Stimulated activated CD4-positive, alpha-beta T cell treated with anti-CD3 and anti-CD28 coated beads, Interleukin-12 subunit alpha, Interleukin-12 subunit beta, amount 100 ng/mL, for 4 hours (primary cell): ENCODE measurements at places on chromosomes 5 and 9.

DNA sequence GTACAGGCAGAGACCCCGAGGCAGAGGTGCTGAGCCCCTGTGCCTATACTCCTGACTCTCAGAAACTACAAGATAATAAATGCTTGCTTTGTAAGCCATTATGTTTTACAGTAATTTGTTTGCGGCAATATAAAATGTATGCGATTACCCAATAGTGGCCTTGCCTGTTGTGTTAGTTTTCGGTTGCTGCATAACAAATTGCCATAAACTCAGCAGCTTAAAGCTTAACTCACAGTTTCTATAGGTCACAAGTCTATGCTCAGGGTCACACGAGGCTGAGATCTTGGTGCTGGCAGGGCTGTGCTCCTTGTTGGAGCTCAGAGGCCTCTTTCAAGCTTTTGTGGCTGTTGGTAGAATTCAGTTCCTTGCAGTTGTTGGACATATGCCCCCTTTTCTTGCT, 114.8 kb downstream of the COL23A1 start:
- DNase-seq, result no peak

GRCh38 chr5:115429345-115429940, 115.1 kb downstream of the FEM1C start:
- no peak for DNase-seq

DNA sequence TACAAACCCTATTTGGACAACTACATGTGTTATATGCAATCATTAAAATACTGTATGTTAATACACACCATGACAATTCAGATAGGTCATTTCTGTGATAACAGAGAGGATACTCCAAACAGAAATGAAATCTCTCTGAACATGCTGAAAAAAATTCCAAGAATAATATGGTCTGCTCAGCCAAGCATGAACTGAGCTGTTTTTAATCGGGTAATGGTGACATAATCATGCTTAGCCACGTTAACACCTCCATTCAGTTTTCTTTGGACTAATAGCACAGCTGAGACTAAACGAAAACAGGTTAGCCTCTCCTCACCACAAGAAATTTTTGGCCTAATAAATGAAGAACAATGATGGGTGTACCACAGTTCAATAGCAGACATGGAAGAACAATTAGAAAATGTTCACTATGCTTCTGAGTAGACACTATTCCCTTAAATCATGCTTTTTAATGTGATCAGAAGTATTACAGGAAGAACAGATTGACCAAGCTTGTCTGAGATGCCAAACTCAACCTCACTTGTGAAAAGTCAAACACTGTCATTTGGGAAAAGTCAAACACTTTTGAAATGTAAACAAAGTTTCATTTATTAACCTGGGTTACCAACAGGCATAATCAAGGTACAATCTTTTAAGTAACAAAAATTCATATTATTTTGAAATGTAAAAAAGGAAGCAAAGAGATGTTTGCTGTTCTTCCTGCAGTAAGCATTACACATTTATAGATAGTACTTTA, 19.4 kb downstream of the RAB14 start:
- DNase-seq, result no peak

DNA sequence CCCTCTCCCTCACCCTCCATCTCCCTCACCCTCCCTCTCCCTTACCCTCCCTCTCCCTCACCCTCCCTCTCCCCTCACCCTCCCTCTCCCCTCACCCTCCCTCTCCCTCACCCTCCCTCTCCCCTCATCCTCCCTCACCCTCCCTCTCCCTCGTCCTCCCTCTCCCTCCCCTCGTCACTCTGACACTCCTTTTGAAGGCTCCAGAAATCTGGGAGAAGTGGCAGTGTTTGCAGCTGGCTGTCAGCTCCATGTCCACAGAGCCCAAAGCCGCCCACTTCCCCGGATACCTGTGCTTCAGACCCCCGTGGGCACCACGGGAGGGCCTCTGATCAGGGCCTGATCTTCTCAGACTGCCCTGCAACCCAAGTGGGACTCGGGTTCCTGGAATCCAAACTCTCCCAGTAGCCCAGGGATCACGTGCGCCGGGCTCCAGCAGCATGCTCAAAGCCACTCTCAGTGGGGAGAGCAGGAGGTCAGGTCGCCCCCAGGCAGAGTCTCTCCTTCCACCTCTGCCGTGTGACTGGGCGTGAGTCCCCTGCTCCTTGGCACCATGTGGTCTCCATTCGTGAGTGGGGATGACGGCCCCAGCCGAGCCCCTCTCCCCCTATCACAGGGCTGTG, 33.1 kb downstream of the DBH start:
- no peak for DNase-seq

- no peak for DNase-seq
Observed at GRCh38 chr5:16477541-16477940, 11.9 kb upstream of the ZNF622 start.

DNA sequence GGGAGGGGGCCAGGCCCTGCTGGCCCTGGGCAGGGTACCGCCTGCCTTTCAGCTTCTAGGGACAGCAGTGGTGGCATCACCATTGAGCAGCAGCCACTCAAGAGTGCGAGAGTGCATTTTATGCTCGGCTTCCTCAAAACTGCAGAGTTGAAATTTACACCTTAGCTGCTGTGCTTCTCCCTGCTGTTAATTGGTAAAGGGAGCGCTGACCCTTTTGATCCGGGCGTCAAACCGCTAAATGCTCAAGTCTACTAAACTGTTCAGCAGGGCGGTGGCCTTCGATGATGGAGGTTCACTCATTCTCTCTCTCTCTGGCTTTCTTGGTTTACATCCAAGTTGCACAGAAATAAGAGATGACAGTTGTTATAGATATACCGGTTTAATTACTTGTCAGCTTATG, 368.6 kb upstream of the IRX2 start:
- no peak for DNase-seq

DNA sequence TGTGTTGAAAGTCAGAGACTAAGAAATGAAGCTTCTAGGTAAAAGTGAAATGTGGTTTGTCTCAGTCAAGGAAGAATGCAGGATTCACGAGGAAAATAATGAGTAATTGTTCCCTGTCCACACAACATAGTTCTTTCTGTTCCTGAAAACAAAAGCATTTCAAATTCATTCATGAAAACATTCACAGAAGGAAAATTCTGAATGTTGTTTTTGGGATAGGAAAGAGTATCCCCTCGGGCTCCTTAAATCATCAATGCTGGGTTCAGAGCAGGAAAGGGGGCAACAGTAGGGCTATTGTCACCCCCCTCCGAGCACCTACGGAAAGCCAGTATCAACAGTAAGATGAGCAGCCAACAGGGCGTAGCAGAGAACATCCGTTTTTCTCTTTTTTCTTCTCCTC, 769.9 kb upstream of the ADAMTS16 start:
- DNase-seq, result no peak

DNA sequence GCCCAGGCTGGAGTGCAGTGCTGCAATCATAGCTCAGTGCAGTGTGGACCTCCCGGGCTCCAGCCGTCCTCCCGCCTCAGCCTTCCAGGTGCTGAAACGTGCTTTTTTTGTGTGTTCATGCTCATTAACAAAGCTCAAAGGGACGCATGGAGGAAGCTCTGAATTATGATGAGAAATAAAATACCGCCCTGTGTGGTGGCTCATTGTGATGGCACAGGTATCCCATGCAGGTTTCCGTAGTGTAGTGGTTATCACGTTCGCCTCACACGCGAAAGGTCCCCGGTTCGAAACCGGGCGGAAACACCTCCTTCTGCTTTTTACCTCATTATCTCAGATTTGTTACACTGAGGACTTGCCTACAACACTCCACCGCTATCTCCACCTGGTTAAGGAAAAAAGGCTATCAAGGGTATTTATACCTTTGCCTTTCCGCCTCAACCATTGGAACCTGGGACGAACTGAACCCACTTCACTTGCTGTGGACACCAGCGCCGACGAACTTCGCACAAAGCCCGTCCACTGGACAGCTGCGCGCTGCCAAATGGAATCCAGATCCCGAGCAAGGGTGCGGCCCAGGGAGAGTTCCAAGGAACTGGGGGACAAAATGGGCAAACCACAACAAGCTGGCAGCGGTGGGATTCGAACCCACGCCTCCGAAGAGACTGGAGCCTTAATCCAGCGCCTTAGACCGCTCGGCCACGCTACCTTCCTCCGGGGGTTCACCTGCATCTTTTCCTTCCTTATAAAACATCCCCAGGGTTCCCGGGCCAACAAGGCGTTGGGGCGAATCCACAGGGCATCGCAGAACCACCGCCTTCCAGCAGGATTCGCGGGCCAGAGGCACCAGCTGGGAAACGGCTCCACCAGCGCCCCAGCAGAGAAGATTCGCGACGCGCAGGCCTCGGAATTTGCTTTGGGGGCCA, 26.3 kb downstream of the OR2V2 start:
- DNase-seq, result peak; percentile 76

- DNase-seq, result no peak
Observed at GRCh38 chr5:74136276-74136825, 504.2 kb downstream of the ENC1 start.

- DNase-seq, result no peak
Observed at GRCh38 chr5:54876976-54877375, 108.4 kb downstream of the ESM1 start.

- no peak for DNase-seq
Observed at GRCh38 chr5:28707706-28708105, 1669.3 kb upstream of the CDH9 start.

DNA sequence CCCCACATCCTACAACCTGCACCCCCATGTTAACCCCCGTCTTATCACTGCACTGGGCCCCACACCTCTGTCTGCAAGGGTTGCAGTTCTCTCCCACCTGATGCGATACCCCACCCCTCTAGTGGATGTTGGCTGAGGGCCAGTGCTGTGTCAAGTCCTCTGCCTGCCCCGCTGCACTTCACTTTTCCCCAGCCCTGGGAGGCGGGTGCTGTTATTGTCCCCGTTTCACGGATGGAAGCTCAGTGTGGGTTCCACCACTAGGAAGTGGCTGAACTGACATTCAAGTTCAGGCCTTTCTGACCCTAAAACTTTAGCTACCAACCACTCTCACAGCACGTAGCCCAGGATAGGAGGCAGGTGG, 3.5 kb downstream of the SNCB start:
- no peak for DNase-seq

GRCh38 chr5:135543485-135544304, 7.9 kb upstream of the NEUROG1 start:
- no peak for DNase-seq

GRCh38 chr5:56159521-56159947, 73.6 kb downstream of the ANKRD55 start:
- no peak for DNase-seq

DNA sequence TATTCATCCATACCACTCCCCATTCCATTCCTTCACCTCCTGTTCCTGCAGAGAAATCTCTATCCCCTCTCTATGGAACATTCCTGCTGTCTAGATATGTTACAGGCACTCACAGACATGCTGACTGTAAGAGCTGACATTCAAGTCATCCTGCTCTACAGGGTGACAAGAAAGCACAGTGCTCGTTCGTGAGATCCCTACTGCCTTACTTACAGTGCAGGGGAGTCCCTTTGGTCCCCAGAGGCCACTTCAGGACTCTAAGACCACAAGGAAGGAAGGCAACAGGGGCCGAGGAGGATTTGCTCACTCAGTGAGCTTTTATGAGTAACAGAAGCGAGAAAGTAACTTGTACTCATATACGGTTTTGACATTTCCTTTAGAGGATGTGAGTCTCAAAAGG, 110.5 kb downstream of the GAS1 start:
- DNase-seq, result no peak

GRCh38 chr9:135887021-135887507, 20.3 kb downstream of the CAMSAP1 start:
- no peak for DNase-seq
